ENCODE measurements at places on chromosomes 13 and 19. TPM values are rescaled to one million over a fixed set of nuclear protein-coding genes. Genes with fewer than 3 reads are reported as not detected.

ZNF234 gene
- total RNA-seq: 14.3 TPM

ZNF430 gene
- 3.3 TPM for total RNA-seq

ZNF224 gene
- 15.5 TPM for total RNA-seq

SUGP1 gene
- 46.0 TPM for total RNA-seq

ONECUT3 gene
- not detected for total RNA-seq

STK11 gene
- total RNA-seq: 66.2 TPM

ZNF135 gene
- total RNA-seq: 4.1 TPM

ICAM5 gene
- total RNA-seq: 0.32 TPM

PTPRH gene
- 0.47 TPM for total RNA-seq

LILRA1 gene
- 0.50 TPM for total RNA-seq

HIPK4 gene
- not detected for total RNA-seq
